ENCODE measurements at places on chromosomes 4 and X. TPM values are rescaled to one million over a fixed set of nuclear protein-coding genes. Genes with fewer than 3 reads are reported as not detected.

The ADH7 gene
- polyA plus RNA-seq: 0.38 TPM

The ITGB1BP2 gene
- 127 TPM for polyA plus RNA-seq

The KDR gene
- polyA plus RNA-seq: 41.0 TPM

The ZAR1 gene
- not detected for polyA plus RNA-seq

The NHS gene
- polyA plus RNA-seq: 1.8 TPM

The STK32B gene
- 5.8 TPM for polyA plus RNA-seq

The FDCSP gene
- polyA plus RNA-seq: not detected

The COL4A6 gene
- polyA plus RNA-seq: 1.6 TPM

The DDIT4L gene
- 11.3 TPM for polyA plus RNA-seq

The AKAP14 gene
- polyA plus RNA-seq: not detected

The ADAM29 gene
- polyA plus RNA-seq: not detected

The FAT4 gene
- polyA plus RNA-seq: 28.7 TPM

The MAGEA4 gene
- polyA plus RNA-seq: not detected

The PROM1 gene
- 46.7 TPM for polyA plus RNA-seq

The LANCL3 gene
- 0.35 TPM for polyA plus RNA-seq

The NUP62CL gene
- 0.44 TPM for polyA plus RNA-seq

The PWWP3B gene
- 21.6 TPM for polyA plus RNA-seq

The TCEAL6 gene
- 0.14 TPM for polyA plus RNA-seq

The EIF2S3 gene
- polyA plus RNA-seq: 142 TPM

The FOXR2 gene
- polyA plus RNA-seq: not detected
